ENCODE measurements at places on chromosomes 16 and 17.

GRCh38 chr17:69961501-69962145 is 113.4 kb upstream of the KCNJ16 start:
- peak; percentile 30 for DNase-seq

DNA sequence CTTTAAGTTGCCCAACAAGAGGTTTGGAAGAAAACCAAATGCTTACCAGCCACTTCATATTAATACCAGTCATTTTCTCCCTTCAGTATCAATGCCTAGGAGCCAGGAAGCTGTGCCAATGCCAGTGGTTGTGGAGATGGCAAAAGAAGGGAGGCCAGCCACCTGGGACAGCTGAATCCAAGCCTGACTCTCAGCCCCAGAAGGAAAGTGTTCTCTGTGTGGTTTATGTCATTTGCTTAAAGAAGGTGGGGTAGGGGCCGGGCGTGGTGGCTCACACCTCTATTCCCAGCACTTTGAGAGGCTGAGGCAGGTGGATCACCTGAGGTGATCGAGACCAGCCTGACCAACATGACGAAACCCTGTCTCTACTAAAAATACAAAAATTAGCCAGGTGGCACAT is 13.4 kb downstream of the C17orf78 start:
- DNase-seq, result no peak

DNA sequence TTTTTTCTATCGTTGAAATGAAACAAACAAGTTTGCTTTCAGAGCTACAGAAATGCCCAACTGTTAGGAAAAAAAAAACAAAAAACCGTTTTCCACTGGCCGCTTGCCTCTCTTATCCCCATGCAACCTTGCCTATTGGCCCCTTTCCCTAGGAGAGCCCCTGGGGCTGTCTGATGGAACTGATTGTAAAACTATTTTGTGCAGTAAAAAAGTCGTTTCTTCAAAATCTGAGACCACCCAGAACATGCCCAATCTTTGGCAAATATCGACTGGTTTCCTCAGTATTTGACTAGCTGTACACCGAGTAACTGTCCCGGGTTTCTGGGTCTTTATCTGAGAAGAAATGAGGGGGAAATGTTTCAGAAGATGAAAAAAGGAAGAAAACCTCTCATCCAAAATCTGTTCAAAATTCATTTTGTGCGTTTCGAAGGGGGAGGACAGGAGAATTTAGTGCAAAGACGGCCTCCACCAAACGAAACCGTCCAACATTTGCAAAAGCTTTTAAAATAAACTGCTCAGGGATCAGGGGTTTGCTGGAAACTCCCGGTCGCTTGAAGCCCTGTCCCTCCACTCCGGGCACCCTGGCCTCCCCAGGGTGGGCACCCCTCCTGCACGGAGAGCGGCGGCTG is 1.1 kb upstream of the GNAO1 start:
- no peak for DNase-seq

GRCh38 chr16:56825826-56826225 is 39.2 kb upstream of the SLC12A3 start:
- no peak for DNase-seq

- no peak for DNase-seq
Observed at GRCh38 chr17:81237591-81238489, 1.0 kb downstream of the TEPSIN start.

DNA sequence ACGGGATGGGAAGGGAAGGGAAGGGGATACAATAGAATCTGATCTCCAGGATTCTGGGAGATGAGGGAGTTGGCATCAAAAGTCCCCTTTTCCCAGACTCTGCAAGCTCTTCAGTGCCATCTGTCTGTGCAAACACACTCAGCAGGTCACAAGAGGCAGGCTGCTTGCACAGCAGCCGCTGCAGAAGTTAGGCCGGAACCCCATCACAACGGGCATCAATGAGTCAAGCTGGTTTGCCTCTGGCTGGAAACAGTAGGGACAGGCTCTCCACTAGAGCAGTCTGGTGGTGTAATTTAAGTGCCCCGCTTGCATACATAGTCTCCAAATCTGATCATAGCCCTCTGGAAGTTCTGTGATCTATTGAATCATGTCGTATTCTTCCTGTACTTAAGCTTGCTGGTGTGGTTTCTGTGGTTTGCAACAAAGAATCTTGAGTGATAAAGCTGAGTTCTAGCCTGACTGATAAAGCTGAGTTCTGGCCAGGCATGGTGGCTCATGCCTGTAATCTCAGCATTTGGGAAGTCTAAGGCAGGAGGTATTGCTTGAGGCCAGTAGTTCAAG is 33.7 kb upstream of the KDM8 start:
- DNase-seq, result no peak

Data from nucleus accumbens (tissue), 56 donors.